ENCODE measurements at places on chromosomes 3 and 15.

GRCh38 chr3:77040926-77041722 lies 1.2 kb downstream of the ROBO2 start:
- DNase-seq, result no peak

DNA sequence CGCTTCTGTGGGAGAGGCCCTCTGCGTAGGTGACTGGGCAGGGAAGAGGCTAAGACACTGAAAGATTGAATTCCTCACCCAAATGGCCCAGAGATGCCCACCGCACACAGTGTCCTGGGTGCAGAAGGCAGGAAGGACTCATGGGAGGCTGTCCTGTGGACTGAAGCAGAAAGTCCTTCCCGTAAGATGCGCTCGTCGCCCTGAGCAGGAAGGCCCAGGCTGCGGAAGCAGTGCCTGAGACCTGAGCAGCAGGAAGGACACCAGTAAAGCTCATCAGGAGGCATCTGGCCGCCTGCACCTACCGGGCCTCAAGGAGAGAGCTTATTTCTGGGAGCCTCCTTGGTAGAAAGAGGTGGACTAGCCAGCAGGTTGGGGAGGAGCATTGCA lies 3.3 kb downstream of the PAK6 start:
- no peak for DNase-seq

- DNase-seq, result peak; percentile 92
Measured at GRCh38 chr15:52103217-52104207, 9.1 kb downstream of the BCL2L10 start.

DNA sequence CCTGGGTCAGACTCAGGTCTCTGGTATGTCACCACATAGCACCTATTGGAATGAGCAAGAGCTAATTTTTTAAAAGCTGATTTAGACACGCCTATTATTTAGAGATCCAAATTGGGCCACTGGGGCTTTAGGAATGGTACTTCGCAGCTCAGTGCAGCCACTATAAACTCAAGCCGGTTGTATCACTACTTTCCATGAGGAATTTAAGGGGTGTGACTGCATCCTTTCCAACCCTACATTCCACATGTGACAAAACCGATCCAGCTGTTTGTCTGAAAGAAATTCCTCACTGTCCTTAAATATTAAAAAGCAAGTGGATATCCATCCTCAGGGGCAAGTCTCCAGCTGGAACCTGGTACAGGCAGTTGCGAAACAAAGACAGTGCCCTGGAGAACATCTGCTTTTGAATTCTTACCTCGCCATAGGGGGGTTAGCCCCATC lies 12.8 kb downstream of the VGLL3 start:
- DNase-seq, result peak; percentile 26

DNA sequence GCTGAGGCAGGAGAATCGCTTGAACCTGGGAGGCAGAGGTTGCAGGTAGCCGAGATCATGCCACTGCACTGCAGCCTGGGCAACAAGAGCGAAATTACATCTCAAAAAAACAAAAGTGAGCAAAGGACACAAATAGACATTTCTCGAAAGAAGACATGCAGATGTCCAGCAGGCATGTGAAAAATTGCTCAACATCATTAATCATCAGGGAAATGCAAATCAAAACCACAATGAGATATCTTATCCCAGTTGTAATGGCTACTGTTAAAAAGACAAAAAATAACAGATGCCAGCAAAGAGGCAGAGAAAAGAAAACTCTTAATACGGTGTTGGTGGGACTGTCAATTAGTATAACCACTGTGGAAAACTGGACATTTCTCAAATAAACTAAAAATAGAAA lies 20.9 kb downstream of the ASB7 start:
- peak; percentile 9 for DNase-seq

- DNase-seq, result no peak
Measured at GRCh38 chr3:193014902-193015301, 97.2 kb upstream of the MB21D2 start.
